ENCODE measurements at places on chromosomes 4 and X. TPM values are rescaled to one million over a fixed set of nuclear protein-coding genes. Genes with fewer than 3 reads are reported as not detected.

The FGFBP2 gene
- total RNA-seq = not detected

The FGF5 gene
- 0.86 TPM for total RNA-seq

The DAPP1 gene
- not detected for total RNA-seq

The CTAG1A gene
- total RNA-seq = not detected

The CFAP99 gene
- total RNA-seq = not detected

The YY2 gene
- 2.3 TPM for total RNA-seq

The TGIF2LX gene
- total RNA-seq = not detected

The IGFBP7 gene
- 201 TPM for total RNA-seq

The KLF8 gene
- 3.3 TPM for total RNA-seq

The FMR1NB gene
- not detected for total RNA-seq

The HHIP gene
- total RNA-seq = 792 TPM

The IBSP gene
- total RNA-seq = not detected

The ANOS1 gene
- 2.3 TPM for total RNA-seq

The ADH7 gene
- not detected for total RNA-seq

The MAGEB17 gene
- not detected for total RNA-seq

The IL3RA gene
- total RNA-seq = 10.1 TPM

The ZNF182 gene
- 4.5 TPM for total RNA-seq

The STAP1 gene
- not detected for total RNA-seq

The ARL13A gene
- not detected for total RNA-seq

The PPARGC1A gene
- not detected for total RNA-seq

The DNAAF6 gene
- not detected for total RNA-seq

The SFRP2 gene
- total RNA-seq = not detected

The WWC2 gene
- total RNA-seq = 49.7 TPM

The TRAM1L1 gene
- total RNA-seq = 0.57 TPM

The ANK2 gene
- total RNA-seq = 1.7 TPM

The ZNF630 gene
- total RNA-seq = 0.50 TPM

The ARAP2 gene
- 2.1 TPM for total RNA-seq

The CTAG2 gene
- total RNA-seq = not detected

The PLS3 gene
- total RNA-seq = 730 TPM

The GABRB1 gene
- total RNA-seq = not detected

The MTMR8 gene
- 2.1 TPM for total RNA-seq
